ENCODE measurements at places on chromosomes 3 and 15.

DNA sequence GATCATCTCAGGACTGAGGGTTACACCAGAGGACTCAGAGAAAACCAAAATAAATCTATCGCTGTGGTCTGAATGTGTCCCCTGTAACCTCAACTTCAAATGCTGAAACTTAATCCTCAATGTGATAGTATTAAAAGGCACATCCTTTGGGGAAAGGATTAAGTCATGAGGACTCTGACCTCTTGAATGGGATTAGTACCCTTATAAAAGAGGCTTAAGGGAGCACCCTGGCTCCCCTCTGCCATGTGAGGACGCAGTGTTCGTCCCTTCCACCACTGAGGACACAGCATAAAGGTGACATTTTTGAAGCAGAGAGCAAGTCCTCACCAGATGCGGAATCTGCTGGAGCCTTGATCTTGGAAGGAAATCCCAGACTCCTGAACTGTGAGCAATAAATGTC lies 39.5 kb downstream of the SRPRB start:
- DNase-seq, result no peak

- no peak for DNase-seq
Observed at GRCh38 chr3:154583086-154583634, 153.2 kb upstream of the GPR149 start.

- no peak for DNase-seq
Observed at GRCh38 chr15:45242289-45242688, 9.7 kb upstream of the SLC28A2 start.

- DNase-seq, result peak; percentile 61
Observed at GRCh38 chr15:83559310-83559966, 94.5 kb upstream of the ADAMTSL3 start.

DNA sequence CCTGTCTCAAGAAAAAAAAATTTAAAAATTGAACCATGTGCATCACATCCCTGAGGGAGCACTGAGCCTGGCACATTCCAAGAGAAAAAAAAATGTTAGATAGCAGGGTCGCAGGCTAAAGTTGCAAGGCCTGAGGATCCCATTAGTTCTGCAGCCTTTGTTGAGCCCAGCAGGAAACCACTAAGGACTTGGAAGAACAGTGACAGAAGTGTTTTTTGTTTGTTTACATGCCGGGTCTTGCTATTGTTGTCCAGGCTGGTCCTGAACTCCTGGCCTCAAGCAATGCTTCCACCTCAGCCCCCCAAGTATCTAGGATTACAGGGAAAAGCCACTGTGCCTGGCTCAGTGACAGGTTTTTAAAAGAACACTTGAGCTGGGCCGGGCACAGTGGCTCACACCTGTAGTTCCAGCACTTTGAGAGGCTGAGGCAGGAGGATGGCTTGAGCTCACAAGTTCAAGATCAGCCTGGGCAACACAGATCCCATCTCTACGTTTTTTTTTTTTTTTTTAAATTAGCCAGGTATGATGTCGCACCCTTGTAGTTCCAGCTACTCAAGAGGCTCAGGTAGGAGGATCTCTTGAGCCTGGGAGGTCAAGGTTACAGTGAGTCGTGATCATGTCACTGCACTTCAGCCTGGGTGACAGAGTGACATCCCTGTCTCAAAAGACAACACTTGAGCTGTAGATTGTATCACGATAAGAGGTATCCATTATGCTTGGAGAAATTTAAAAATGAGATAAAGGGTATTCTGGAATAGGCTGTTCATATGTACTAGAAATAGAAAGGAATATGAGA lies 15.2 kb downstream of the CHAC1 start:
- no peak for DNase-seq

DNA sequence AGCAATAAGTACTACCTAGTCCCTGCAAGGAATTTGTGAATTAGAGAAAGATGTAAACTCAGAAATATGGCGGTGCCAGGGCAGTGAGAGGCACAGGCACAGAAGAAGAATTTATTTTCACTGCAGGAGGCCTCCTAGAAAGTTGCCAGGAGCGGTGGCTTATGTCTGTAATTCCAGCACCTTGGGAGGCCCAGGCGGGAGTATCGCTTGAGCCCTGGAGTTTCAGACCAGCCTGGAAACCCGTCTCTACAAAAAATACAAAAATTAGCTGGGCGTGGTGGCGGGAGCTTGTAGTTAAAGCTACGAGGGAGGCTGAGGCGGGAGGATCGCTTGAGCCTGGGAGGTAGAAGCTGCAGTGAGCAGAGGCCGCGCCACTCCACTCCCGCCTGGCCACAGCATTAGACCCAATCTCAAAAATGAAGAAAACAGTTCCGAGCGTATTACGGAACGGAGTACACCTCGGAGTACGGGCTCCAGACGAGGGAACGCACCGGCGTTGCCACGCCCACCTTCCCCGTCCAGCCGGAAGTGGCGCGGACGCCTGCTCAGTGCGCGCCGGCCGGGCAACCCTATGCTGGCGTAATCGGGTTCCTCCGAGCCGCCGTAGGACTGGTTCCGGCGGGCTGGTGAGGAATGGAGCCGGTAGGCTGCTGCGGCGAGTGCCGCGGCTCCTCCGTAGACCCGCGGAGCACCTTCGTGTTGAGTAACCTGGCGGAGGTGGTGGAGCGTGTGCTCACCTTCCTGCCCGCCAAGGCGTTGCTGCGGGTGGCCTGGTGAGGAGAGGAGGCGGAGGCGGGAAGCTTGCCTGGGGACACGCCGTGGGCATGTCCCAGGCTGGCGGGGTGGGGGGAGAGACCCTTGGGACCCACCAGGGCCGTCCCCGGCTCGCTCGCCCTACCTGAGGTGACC lies at the start of gene FBXO22:
Gene FBXO22, plus strand, starts transcription at position 548 of the 909 bp plus-strand sequence. Its CDS starts 86 bp downstream, at position 634.
- DNase-seq, result peak; percentile 88

GRCh38 chr15:98904544-98904943 lies 103.0 kb downstream of the PGPEP1L start:
- DNase-seq, result peak; percentile 75

DNA sequence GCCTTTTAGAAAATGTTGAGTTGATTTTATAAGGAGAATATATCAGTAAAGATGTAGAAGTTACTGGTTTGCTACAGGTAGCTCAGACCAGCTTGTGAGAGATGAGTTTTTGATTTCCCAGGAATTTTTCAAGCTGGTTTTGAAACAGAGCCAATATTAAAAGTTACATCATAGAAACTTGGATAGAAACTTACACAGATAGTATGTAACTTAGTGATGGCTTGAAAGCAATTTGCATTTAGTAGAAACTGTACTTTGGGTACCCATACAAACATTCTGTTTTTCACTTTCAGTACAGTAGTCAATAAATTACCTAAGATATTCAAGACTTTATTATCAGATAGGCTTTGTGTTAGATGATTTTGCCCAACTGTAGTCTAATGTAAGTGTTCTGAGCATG lies 93.4 kb downstream of the RBMS3 start:
- DNase-seq, result no peak

DNA sequence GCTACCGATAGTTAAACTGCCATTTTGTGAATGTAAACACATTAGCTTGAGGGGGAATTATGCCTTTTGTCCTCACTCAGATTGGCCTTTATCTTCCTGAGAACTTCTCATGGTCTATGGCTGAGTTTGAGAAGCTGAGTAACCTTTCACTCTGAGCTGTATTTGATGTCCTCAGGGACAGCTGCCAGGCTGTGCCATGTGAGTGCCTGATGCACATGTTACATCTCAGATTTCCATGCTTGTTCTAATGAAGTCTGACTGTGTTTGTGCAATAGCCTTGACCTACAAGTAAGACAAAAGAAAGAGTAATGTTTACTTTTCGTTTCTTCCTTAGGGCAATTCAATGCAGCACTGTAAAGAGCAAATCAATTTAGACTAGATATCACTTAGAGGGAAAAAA lies 44.1 kb upstream of the ARL6 start:
- no peak for DNase-seq

DNA sequence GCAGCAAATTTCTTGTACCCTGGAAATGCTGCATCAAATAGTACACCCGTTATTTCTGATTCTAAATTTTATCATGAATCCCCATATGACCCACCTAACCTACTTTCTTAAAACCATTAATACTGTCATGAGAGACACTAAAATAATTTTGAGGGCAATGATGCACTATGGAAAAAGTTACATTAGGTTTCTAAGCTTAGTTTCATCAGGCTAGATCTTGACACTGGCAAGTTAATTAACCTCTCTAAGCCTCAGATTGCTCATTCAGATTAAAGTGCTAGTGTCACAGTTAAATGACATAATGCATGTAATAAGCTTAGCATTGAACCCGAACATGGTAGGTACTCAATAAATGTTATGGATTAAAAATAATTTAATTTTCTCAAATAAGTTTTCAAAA lies 8.2 kb downstream of the GOLIM4 start:
- no peak for DNase-seq

DNA sequence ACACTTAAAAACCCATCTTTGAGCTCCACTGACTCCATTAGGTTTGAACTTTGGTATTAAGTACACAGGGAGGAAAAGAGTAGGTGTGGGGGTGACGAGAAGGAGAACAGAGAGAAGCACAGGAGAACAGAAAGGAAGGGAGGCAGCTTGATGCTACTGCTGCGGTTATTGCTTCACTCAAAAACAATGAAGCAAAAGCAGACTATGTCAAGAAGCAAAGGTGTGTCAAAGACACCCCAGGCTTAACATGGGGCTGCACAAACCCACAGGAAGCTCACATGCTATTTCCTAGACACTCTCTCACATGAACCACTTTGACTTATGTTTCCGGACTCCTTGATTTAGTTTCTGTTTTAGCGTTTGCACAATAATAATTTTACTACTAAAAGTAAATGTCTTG lies 961.0 kb upstream of the CFAP20DC start:
- no peak for DNase-seq

DNA sequence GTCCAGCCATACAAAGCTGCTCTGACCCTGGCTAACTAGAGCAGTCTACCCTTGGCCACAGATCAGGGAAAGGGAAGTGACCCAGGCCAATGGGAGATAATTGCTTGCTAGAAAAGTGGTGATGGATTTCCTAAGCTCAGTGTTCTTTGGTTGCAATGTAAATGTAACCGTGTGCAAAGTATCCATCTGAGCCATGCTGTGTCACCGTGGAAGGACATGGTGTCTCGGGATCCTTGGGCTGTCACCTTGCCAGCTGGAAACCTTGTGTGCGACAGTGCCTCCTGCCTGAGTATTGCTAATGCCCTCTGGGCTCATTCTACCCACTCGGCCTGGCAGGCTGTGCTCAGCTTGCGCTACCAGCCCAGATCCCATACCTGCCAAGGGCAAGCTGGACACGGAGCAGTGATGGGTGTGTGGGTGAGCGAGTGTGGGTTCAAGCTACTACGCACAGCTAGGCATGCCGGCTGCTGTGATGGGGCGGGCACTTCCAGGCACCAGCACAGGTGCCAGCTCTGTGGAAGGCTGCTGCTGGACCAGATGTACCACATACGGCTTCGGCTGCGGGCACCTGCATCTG lies 10.7 kb upstream of the SIAH2 start:
- DNase-seq, result no peak

DNA sequence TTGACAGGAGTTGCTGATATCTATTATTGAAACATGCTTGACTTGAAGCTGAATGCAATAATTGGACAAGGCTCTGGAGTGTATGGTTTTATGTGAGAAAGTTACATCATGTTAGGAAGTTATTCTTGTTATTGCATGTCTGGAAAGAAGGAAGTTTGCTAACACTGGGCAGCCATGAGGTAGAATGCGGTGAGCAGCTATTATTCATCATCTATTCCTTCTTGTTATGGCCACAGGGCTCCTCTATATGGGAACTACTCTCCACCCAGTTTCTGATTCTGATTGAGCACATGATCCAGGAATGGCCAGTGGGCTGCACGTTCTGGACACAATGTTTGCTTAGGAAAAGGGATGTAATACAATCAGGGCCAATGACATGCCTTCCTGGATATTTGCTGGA lies 37.8 kb upstream of the SCN5A start:
- no peak for DNase-seq

DNA sequence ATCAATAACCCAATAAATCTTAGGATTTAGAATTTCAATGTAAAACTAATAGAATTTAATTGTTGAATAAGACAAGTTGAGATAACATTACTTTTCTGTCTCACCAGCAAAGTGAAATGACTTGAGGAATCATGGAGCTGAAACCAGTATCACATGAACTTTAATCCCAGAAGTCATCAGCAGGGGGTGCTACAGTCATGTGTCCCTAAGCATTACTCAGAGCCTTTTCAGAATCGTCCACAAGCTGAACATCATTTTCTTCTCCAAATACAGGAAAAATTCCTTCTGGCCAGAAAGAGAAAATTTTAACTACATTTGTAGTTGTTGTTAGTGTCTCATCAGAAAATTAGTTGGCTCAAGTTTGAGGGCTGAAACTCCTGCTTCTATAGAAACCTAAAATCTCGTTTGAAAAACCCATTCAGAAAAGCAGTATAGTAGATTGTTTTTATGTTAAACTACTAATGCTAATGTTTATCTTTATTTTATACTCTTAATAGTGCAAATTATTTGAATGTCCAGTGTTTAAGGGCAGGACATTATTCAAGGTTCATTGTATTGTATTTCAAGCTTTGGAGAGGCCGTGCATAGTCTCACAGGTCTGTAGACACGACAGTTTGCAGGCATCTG lies 384.1 kb downstream of the PLOD2 start:
- DNase-seq, result peak; percentile 54

DNA sequence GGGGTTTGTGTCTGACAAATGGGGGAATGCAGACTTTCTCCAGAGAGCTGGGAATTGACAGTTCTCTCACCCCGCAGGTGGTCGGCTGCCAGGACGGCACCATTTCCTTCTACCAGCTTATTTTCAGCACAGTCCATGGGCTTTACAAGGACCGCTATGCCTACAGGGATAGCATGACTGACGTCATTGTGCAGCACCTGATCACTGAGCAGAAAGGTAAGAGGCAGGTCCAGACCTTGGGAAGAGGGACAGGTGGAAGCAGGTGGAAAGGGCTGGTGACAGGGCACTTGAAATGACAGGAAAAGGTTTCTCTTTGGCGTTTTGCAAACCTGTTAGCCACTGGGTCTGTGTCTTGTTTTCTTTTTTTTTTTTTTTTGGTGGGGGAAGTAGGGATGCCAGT lies 36.6 kb downstream of the IFT122 start:
- DNase-seq, result no peak

DNA sequence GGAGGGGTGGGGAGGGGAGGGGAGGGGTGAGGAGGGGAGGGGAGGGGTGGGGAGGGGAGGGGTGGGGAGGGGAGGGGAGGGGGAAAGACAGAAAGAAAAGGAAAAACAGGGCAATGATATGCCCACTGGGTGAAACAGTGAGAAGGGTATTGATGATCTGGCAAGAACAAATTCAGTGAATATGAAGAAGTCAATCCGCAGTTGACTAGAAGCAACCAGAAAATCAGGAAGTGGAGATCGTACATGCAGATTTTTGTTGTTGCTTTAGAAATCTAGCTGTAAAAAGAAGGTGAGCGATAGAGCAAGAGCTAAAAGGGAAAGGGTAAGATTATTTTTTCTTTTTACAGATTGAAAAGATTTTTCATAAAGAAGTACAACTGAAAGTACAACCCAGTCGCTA lies 47.6 kb upstream of the ARF4 start:
- DNase-seq, result no peak

GRCh38 chr3:15280853-15281532 lies 51.4 kb downstream of the SH3BP5 start:
- DNase-seq, result no peak

GRCh38 chr3:65268426-65268825 lies 580.6 kb upstream of the ADAMTS9 start:
- no peak for DNase-seq

GRCh38 chr3:142912402-142913172 lies 23.7 kb upstream of the PCOLCE2 start:
- no peak for DNase-seq

GRCh38 chr3:126118591-126118990 lies 34.7 kb upstream of the SLC41A3 start:
- no peak for DNase-seq

- no peak for DNase-seq
Observed at GRCh38 chr3:33874815-33875214, 76.4 kb downstream of the PDCD6IP start.

GRCh38 chr3:106119614-106120082 lies 250.8 kb upstream of the CBLB start:
- DNase-seq, result peak; percentile 63

GRCh38 chr3:39783680-39784079 lies 25.7 kb upstream of the MYRIP start:
- DNase-seq, result no peak
